ENCODE measurements at places on chromosomes 2 and 18.

- DNase-seq: no peak
Observed at GRCh38 chr2:1586923-1587840, 157.1 kb downstream of the PXDN start.

DNA sequence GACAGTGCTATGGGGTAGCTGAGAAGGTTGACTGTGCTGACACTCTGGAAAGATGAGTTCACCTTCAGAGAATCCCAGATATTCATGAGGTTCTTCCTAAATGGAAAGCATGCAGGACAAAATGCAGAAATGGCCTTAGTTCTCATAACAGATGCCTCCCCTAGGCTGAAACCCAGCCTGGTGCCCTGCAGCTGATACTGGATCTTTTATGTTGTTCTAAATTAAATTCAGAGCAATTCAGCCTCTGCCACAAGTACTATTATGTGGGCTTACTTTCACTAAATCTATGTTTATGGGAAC lies 172.0 kb upstream of the SERPINE2 start:
- DNase-seq: no peak

- DNase-seq: no peak
Observed at GRCh38 chr2:184633726-184634125, 35.4 kb downstream of the ZNF804A start.

GRCh38 chr2:56416500-56417176 lies 232.8 kb downstream of the CCDC85A start:
- no peak for DNase-seq

GRCh38 chr2:68974946-68975665 lies 670 bp downstream of the GKN1 start:
- DNase-seq: no peak

DNA sequence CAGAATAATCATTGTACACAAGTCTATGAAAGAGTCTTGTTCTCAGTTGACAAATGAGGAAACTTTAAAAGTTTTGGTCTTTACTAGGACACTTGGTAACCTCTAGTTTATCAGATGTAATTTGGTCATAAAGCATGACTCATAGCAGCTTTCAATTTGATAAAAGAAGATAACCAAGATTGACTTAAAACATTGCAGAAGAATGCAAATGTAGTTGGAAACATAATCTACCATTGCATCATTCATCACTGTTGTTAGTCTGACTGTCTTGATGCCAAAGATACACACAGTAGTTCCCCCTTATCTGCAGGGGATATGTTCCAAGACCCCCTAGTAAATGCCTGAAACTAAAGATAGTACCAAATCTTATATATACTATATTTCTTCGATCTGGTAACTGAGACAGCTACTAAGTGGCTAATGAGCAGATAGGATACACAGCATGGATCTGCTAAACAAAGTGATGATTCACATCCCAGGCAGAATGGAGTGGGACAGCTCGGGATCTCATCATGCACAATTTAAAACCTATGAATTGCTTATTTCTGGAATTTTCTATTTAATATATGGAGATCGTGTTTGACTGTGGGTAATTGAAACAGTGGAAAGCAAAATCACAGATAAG lies 131.4 kb upstream of the CCDC68 start:
- no peak for DNase-seq

- no peak for DNase-seq
Observed at GRCh38 chr2:141767051-141767450, 363.8 kb downstream of the LRP1B start.

DNA sequence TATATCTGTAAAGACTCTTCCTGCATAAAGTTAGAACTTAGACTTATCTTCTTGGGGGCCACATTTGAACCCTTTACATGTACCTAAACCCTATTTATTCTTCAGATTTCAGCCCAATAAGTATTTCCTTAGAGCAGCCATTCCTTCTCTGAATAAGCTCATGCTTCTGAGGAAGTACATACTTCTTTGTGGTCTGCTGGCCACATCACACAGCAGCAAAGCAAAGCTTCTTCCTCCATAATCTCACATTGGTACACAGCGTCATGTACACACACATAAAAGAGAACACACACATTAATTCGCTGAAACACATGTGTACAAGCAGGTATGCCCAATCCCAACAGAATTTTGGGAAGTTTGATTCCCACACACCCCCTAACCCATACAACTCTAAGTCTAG lies 331.0 kb downstream of the CDH2 start:
- DNase-seq: no peak
